ENCODE measurements at places on chromosomes 6 and 20. TPM values are rescaled to one million over a fixed set of nuclear protein-coding genes. Genes with fewer than 3 reads are reported as not detected.
A peak's percentile ranks its signal among the peaks of the same experiment; 100 is the strongest.

The TFAP2D gene
- not detected for polyA plus RNA-seq

The ZNF831 gene
- polyA plus RNA-seq: not detected

The TFAP2A gene
- 0.02 TPM for polyA plus RNA-seq

The SMOC2 gene
- polyA plus RNA-seq: not detected

GRCh38 chr6:35719830-35720733 is 16.8 kb upstream of the ARMC12 start:
- peak; percentile 63 for DNase-seq

GRCh38 chr6:48912503-48912902 is 550.5 kb downstream of the MMUT start:
- no peak for DNase-seq

- DNase-seq: no peak
Observed at GRCh38 chr6:56311533-56312448, 64.4 kb upstream of the COL21A1 start.

DNA sequence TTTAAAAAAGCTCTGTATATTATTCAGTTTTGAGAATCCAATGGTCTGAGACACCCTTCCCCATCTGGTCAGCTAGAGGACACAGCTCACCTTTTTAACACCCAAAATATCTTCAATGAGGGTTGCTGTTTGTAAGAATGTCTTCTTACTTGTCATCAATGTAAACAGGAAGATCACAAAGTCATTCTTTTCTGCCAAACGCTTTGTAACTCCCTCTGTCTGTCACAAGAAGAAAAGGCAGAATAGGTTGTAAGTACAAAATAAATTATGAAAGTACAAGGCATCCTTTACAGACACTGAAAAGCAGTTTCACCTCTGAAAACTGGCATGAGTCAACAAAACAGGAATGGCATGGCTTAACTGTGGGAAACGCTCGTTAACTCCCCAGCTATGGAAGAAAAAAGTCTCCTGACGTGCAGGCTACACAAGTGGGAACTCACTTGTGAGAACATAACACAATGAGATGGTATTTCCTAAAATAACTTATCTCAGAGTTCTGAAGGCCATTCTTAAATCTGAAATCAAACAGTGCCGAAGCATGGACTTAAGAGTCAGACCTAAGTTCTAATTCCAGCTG is 42.7 kb downstream of the TRPC4AP start:
- no peak for DNase-seq

GRCh38 chr6:1868561-1869261 is 259.0 kb downstream of the FOXC1 start:
- DNase-seq: no peak

DNA sequence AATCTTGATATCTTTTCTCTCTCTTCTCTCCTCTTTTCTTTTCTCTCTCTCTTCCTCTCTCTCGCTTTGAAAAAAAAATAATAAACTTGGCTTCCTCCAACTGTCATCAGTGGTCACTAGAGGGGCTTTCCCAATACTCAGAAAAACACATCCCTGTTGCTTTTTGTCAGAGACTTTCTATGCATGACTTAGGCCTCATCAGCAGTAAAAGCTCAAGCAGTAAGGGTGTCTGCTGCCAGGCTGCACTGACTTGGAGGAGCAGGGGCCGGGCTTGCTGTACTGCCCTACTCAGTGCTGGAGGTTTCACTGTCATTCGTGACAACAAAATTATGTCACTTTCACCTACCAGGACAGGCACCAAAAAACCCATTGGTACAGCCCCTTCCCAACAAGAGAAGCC is 272.0 kb downstream of the ADGB start:
- no peak for DNase-seq

DNA sequence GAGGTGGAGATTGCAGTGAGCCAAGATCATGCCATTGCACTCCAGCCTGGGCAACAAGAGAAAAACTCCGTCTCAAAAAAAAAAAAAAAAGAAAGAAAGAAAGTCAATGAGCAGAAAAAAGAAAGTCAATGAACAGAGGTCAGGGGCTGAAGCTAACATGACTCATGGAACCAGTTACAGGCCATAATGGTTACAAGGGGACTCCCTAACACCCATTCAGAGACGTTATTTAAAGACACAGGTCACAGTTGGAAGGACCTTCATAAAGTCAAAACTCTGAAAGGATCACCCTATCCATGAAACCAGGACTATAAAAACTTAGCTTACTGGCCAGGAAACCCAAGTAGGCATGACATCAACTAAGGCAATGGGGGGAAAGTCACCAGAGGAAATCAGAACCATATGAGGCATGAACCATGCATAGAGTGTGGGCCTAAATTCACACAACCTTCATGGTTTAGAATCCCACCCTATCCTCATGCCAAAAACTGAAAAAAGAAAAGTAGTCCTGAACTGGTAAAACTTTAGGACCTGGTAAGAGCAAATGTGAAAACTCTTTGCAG is 18.2 kb downstream of the FBXL4 start:
- DNase-seq: no peak

DNA sequence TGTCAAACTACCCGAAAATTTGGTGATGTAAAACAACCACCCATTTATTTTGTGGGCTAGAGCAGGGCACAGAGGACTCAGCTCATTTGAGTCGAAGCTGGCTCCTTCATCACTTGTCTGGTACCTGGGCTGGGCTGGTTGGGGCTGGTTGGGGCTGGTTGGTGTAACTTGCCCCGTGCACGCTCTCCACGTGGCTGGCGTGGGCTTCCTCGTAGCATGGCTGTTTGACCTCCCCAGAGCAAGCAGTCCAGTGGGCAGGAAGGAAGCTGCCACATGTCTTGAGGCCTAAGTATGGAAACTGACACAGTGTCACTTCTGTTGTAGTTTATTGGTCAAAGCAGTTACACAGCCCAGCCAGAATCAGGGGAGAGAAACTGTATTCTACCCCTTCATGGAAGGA is 27.1 kb downstream of the BCAS4 start:
- DNase-seq: no peak
